ENCODE measurements at places on chromosomes 11 and 22.

DNA sequence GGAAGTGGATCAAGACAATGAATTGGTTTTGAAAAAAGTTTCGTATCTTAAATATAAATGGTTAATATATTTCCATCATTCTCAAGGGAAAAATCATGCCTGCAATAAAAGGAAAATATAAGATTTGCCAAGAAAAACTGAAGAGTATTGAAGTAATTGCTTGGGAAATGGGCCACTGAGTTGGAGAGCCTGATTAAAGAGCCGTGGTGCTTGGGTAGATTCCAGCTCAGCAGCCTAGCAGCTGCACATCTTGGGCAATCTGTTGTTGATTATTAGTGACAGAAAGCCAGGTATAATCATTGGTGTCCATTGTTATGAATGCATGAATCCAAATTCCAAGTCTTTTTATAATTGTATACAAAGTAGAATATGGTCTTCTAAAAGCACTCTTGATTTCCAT, 800.9 kb upstream of the CHORDC1 start:
- no peak for DNase-seq

DNA sequence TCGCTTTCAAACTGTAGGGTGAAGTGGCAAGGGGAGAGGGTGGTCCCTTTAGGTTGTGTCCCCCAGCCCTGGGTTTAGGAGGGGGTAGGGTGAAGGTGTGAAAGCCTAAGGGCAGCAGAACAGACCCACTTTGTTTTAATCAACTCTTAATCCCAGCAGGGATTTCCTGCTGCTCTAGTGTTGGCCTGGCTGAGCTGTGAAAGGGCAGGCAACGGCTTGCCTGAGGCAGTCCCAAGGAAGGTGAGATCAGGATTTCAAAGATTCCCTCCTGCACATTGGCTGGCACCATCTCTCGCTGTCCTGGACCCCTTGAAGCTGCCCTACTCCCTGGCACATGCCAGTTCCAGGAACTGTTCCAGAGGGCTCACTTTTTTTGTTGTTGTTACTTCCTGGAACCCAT, 221.3 kb downstream of the INSC start:
- DNase-seq: no peak

GRCh38 chr22:27212617-27213177, 555.3 kb downstream of the MIAT start:
- no peak for DNase-seq

DNA sequence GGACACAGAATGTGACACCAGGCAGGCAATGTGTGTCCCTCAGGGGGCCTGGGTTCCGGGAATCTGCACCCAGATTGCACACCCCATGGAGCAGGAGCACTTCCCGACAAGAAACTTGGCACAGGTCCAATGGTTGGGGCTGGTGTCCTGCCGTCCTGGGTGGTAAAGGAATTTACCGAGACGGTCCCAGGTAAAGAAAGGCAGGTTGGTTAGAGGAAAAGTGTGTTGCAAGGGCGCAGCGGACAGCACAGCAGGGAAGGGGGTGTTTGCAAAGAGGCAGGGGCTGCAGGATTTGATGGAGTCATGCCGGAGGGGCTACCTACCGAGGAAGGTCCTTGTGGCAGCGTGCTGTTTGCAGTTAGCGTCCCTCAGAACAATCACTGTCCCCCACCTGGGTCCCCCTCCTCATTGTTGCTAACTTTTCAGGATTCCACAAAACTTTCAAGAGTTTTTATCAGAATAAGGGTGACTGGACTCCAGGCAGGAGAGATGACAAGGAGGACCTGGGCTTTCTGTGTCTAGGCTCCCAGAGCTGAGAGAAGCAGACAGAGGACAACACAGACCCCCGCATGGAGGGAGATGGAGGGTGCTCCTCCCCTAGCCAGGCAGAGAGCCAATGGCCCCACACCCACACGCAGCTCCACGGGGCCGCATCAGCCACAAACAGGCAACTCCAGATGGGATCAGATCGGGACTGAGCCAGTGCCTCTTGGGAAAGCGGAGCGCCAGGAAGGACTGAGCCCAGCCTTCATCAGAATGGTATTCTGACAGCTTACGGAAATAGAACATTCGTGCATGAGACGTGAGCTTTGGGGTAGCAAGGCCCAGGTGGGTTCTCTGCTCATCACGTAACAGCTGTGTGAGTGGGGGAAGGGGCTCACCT, 1423.9 kb downstream of the BRD1 start:
- DNase-seq: no peak

DNA sequence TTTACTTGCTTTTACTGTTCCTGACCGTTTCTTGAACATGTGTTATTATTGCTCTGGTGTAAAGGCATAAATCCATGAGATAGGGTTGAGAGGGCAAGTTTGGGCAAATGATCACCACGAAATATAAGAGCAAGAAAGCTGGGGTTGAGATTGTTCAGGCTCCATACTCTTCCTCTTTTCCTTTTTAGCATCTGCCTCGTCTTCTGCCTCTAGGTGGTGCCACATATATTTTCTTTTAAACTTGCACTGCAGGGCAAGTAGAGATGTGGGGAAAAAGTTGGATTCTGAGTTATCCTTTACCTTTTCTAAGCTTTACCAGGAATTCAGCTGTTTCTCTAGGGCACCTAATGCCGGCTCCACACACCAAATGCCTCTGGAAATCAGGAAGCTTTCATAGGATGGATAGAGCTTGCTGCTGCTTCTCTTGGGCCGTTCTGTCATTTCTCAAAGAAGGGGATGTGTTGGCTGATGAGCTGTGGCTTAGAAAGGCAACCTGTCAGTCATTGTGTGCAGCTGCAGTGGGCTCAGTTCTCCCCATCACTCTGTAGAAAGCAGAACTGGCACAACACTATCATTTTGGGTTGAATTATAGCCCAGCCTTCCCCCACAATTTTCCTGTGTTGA, 98.2 kb downstream of the LDLRAD3 start:
- DNase-seq: no peak

DNA sequence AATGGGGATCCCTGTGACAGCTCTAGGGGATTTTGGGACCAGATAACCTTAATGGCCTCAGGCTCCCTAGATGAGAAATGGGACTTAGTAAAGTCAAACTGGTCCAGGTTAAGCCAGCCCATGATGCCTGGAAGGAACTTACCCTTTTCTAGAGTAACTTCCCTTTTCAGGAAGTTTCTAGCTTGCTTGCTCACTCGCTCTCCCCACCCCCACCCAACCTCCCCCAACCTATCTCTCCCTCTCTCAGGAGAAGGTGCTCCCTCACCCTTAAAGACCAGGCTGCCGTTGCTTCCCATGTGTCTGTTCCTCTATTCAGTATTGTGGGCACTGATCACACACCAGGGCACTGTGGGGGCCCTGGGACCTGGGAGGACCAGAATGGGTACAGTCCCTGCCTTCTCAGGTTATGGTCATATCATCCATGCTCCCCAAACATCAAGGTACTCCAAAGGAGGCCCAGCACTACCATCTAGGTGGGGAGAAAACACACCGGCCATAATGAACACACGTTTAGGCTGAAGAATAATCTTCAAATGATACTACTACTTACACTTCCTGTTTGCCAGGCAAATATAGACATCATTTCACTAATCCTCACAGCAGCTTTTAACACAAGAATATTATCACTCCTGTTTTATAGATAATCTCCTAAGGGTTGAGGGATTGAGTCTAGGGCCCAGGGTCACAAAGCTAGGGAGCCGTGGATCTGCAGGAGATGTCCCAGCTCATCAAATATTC, 18.2 kb downstream of the KCNQ1OT1 start:
- DNase-seq: no peak

Data from activated T-helper 1 cell treated with Interleukin-2 at 50 U/mL for 16 hours (primary cell).